ENCODE measurements at places on chromosomes 5 and 9.
A peak's percentile ranks its signal among the peaks of the same experiment; 100 is the strongest.

DNA sequence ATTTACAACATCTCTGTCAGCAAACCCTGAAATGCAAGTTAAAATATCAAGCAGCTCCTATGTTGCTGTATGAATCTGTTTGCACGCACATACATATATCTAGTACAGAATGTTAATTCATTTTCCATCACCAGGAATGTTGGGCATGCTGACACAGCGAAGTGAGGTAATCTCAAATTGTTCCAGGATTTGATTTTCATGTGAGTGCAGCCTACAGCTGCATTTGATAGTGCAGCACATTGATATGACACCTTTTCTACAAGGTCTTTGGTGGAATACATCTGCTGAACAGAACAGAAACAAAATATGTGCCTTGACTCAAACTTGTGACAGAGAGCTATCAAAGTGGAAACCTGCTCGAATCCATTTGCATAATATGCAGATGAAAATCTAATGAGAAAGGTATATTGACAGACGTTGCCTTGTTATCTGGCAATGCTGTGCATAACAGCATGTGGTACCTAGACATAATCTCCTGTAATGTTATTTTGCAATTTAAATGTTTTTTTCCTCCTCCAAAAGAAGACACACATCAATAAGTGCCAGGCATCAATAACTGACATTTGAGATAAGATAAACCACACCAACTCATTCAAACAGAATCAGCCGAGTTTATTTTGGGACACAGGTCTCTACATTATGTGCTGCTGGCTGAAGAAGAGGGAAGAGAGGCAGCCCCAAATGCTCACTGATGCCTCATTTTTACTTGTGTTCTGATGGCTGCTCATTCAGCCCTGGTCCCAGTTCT, 512.2 kb downstream of the ZNF608 start:
- no peak for ATAC-seq

GRCh38 chr9:76911971-76912370, 6.1 kb upstream of the PRUNE2 start:
- ATAC-seq: no peak

DNA sequence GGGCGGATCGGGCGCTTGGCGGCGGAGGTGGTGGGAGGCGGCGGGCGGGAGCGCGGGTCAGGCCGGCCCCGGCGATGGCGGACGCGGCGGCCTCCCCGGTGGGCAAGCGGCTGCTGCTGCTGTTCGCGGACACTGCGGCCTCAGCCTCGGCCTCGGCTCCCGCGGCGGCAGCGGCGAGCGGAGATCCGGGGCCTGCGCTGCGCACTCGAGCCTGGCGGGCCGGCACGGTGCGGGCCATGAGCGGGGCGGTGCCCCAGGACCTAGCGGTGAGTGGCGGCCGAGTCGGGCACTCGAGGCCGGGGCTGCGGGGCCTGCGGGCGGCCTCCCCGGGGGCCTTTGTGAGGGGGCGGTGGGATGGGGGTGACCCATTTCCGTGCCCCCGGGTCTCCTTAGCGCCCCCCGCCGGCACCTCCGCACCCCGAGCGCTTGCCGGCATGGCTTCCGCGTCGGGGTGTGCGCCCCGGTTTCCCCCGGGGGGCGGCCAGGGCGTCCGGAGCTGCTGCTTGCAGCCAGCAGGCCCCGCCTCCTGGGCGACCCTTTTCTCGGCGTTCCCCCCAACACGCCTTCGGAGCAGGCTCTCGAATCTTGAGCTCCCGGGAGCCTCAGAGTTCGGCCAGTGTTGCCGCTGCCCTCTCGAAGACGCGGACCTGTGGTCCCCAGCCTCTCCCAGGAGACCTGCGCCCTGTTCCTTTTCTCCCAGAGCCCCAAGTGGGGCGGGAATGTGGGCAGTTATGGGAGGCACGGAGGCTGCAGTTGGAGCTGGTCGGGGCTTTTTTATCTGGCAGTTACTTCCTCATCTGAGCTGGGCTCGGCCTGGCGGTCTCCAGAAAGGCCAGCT, 456 bp downstream of the KDM3B start:
- ATAC-seq: peak; percentile 44

DNA sequence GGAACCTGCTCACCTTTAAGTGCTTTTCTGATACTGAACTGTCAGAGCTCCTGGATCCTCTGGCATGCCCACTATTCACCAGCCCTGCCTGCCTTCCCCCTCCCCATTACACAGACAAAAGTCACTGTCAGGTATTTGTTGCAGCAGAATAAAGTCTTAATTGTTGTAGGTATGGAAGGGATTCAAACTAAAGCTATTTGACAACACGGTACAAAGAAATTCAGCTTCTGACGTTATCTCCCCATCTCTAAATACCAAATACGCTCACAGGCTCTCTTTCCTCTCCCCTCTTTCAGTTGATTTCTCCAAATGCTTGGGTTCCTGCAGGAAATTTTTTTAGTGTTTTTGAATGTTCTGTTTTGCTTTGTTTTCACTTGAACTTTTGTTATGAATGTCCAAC, 9.3 kb upstream of the TGFBR1 start:
- ATAC-seq: no peak

- ATAC-seq: peak; percentile 66
Measured at GRCh38 chr9:99819123-99819855, 2.4 kb upstream of the NR4A3 start.

- ATAC-seq: no peak
Measured at GRCh38 chr9:35933550-35934067, 24.3 kb downstream of the SPAAR start.

DNA sequence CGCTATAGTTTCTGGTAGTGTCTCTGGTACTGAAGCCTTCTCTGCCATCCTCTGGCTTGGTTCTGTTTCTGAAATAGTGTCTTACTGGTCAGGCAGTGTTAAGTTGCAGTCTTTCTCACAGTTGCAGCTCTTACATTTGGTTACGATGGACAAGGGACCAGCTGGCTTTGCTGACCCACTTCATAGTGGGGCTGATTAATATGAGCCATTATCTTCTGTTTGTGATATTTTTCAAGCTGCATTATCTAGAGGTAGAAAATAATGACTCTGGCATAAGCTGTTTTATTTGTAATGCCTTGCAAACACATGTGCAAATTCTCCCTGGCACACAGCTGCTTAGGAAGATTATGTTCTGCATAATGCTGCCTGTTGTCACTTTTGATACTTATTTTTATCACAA, 199.1 kb downstream of the KDM4C start:
- no peak for ATAC-seq

GRCh38 chr9:31372799-31373587, 1011.5 kb upstream of the ACO1 start:
- peak; percentile 38 for ATAC-seq

DNA sequence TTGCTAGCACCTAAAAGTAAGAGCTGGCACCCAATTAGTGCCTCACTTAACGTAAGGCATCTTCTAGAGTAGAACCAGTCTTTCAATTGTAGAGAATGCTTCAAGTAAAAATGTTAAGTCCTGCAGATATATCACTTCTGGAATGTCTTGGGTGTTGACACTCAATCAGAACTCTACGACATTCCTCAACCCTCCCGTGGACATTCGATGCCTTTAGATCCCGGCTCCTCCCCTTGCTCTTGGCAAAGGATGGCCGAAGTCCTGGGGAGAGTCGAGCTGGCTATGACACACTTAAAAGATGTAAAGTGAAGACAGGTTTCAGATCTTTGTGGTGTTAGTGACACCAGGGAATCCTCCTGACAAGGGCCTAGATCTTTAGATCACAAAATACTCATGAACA, 87.5 kb upstream of the ERCC6L2 start:
- ATAC-seq: no peak

- ATAC-seq: no peak
Measured at GRCh38 chr5:52694648-52695047, 93.1 kb upstream of the ITGA1 start.

- ATAC-seq: no peak
Measured at GRCh38 chr9:96419691-96419969, 1.5 kb upstream of the ZNF367 start.

DNA sequence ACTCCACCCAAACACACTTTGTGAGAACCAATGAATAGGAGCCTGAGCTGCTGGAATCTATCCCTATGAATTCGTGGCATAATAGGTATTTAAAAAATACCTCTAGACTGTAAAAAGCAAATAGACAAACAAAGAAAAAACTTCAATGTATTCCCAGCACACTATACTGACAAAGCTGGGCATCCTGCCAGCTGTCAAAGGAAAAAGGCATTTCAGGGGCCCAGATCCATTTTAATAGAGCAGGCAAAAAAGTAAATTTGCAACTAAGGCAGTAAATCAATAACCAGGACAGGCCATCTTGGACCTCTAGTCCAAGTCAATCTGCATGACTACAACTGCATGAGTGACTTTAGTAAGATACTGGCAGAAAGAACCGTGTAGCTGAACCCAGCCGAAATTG, 25.6 kb upstream of the LARP1 start:
- no peak for ATAC-seq

GRCh38 chr5:42992088-42992879, 47.8 kb downstream of the ANXA2R start:
- ATAC-seq: peak; percentile 22

DNA sequence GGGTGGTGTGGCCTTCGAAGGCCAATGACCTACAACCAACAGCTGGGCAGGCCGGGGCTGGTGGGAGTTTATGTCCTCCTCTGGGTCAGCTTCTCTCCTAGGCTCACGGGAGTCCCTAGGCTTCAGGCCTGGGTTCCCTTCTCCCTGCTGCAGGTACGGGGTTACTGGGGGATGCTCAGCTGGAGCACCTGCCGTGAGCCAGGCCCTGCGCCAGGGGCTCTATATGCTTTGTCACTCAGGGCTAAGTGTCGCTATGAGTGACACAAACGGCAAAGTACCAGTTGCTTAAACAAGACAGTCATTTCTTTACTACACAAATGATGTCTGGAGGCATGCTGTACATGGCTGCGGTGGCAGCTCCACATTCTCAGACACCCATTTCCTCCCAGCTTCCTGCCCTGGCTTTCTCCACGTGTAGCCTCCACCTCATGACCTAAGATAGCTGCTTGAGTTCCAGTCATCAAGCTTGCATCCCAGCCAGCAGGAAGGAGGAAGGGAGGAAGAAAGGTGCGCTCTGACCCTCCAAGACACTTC, 22.5 kb upstream of the NINJ1 start:
- peak; percentile 88 for ATAC-seq

GRCh38 chr9:126919193-126919592, 4.6 kb downstream of the RALGPS1 start:
- ATAC-seq: no peak

GRCh38 chr5:122401976-122402725, 90.1 kb downstream of the SNCAIP start:
- no peak for ATAC-seq

DNA sequence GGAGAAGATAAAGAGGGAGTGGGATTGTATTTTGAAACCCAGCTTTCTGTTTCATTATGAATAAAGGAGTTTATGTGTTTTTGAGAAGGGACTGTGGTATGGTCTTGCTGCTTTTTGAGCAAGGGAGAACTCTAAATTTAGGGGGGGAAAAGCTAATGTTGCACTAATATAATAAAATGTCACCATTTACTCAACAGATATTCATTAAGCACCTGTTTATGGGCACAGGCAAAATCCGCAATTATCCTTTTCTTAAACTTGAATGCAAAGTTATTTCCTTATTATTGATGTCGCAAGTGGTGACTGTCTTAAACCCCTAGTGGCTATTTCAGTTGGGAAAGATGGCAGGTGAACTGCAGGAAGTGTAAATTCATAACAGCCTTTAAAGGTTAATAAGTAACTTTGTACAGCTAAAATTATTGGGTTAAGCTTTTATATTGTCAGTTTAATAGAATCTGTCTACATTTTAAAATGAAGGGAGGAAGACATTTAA, 1.5 kb downstream of the CDC42SE2 start:
- ATAC-seq: no peak

DNA sequence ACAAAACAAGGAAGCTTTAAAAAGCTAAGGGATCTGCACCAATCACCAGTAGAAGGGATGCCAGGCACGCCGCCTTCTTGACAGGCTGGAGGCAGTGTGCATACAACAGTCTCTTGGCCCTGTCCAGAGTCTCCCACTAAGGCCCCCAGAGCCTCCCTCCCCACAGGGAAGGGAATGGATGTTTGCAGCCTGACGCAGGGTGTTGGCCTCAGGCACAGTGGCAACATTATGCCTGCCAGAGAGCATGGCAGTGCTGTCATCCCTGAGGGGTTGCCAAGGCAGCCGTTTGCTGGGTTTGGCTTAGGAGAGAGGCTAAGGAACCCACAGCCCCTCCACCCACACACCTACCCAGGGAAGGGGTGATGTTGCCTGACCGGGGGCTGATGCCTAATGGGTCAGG, 4.8 kb downstream of the HBEGF start:
- ATAC-seq: no peak

DNA sequence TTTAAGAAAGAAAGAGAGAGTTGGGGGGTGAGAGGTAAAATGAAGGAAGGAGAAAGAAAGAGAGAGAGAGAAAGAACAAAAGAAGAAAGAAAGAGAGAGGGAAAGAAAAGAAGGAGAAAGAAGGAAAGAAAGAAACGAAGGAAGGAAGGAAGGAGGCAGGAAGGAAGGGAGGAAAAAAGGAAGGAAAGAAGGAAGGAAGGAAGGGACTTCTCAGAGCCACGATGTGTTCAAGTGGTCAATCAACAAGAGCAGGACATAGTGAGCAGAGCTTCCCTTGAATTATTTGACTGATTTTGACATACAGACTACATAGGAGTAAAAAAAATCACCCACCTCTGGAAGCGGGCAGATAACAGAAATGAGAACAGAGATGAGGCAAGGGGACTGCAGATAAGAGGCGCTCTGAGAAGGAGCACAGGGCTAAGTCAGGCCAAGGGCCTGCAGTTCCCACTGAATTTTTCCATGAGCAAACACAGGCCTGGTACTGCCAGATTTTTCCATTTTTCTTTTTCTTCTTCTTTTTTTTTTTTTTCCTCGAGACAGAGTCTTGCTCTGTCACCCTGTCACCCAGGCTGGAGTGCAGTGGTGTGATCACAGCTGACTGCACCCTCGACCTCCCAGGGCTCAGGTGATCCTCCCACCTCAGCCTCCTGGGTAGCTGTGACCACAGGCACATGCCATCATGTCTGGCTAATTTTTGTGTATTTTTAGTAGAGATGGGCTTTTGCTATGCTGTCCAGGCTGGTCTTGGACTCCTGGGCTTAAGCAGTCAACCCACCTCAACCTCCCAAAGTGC, 77.7 kb upstream of the IL17B start:
- ATAC-seq: no peak

DNA sequence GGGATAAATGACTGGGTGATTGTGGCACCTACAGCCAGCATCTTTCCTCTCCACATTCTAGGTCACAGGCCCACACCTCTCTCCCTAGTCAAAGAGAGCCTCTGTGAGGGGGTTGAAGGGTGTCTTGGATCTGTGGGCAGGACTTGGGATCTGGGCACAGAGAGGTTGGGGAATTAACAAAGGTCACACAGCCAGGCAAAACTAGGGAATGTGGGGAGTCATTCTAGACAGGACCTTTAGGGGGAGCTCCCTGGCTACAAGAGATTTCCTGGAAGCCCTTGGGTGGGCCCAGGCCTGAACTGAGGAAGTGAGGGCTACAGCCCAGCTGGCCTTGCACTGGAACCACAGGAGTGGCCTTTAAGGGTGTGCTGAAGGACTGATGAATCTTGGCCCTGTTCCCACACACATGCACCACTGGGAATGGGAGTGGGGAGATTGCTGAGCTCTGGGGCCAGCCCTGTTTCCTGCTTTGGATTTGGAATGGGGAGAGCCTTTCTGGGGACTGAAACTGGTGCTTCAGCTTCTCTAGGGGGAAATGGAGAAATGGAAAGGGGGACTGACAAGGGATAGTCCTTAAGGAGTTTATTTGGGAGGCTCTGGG, 12.4 kb upstream of the CXXC5 start:
- ATAC-seq: no peak

Measured in activated CD4-positive, CD25-positive, alpha-beta regulatory T cell treated with anti-CD3 and anti-CD28 coated beads, Interleukin-2, amount 50 U/mL, for 24 hours (primary cell).